ENCODE measurements at places on chromosomes 16 and 17. TPM values are rescaled to one million over a fixed set of nuclear protein-coding genes. Genes with fewer than 3 reads are reported as not detected.

MPP3 gene
- total RNA-seq: 0.61 TPM

TBC1D3 gene
- total RNA-seq: not detected

- DNase-seq: no peak
Measured at GRCh38 chr16:81071805-81072204, 5.2 kb downstream of the C16orf46 start.

KRT222 gene
- total RNA-seq: 0.19 TPM

Data from thymus (tissue), 14 donors.